ENCODE measurements at places on chromosomes 7 and 10.

DNA sequence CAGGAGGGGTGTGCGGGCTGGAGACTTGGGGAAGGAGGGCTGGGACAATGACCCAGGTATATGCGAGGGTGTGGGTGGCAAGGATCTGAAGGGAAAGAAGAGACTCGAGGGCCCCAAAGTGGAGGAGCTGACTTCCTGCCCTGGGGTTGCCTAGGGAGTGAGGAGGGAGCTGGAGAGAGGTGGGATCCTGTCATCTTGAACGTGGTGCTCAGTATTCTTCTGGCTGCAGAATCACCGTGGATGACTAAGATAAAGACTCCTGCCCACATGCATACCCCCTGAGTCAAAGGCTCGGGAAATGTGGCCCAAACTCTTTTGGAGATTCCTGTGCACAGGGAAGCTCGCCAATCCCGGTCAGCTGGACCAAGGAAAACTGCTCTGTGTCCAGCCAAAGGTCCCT, 31.2 kb downstream of the COL17A1 start:
- DNase-seq, result no peak

DNA sequence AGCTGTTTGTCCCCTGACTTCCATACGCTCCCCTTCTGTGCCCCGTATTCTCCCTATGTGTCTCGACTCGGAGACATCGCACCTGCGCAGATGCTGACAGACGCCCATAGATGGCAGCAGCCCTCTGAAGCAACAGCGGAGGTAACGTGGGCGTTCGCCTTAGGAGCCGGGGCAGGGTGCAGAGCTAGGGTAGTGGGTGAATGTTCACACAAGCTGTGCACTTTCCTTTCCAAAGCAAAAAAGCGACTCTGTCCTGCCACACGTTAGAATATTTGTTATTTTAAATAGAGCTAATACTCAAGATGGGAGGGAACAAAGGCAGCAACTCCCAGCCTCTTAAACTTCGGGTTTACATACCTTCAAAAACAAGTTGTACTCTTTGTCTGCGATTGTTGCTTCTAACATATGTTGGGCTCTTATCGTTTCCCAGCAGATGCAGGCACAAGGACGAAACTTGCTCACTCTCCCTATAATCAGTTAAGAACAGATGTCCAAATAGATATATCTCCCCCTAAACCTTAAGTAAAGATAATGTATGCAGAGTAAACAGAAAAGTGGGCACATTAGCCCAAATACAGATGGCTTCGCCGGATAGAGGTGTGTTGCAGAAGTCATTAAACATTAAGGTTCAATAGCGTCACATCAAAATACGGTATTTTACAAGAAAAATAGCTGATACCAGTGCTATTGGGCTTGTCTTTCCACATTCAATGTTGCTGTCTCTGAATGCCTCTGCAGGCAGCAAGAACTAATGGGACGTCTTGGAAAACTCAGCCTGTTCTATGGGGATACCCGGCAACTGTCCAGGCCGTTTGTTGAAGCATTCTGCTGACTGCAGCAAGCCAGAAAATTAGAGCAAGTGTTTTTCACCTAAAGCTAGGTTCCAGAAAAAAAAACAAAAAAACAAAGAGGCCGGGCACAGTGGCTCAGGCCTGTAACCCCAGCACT, 340.3 kb upstream of the PRKCQ start:
- DNase-seq, result peak; percentile 88

DNA sequence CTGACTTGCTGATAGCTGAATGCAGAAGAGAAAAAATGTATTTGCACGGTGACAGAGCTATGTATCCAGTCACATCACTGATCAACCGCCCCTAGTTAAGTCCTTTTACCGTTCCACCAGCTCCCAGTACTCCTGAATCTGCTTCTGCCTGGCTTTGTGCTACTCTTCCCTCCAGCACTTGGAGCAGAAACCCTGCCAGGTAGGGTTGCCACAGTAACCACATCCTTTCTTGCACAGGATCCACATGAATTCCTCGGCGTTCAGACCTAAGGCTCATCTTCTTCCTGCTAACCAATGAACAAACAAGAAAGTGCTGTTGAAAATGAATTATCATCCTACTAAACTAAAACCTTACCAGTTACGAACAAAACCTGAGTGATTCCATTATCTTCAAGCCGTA, 52.0 kb upstream of the KCTD7 start:
- DNase-seq, result no peak

GRCh38 chr7:131108212-131108940, 219.3 kb upstream of the MKLN1 start:
- no peak for DNase-seq

- no peak for DNase-seq
Observed at GRCh38 chr7:105298439-105298894, 90.3 kb downstream of the SRPK2 start.

DNA sequence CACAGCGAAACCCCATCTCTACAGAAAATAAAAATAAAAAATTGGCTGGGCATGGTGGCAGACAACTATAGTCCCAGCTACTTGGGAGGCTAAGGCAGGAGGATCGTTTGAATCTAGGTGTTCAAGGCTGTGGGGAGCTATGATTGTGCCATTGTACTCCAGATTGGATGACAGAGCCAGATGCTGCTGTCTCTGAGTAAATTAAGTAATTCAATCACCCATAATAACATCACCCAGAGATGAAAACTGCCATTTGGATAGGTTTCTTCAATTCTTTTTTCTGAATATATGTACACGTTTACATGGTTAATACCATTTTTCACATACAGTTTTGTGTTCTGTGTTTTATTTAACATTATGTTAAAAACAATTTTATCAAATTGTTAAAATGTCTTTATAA, 79.3 kb downstream of the WIPF3 start:
- DNase-seq, result no peak

GRCh38 chr7:47513741-47514241, 68.1 kb downstream of the TNS3 start:
- DNase-seq, result no peak

- DNase-seq, result no peak
Observed at GRCh38 chr10:45373003-45373575, 927 bp upstream of the ALOX5 start.

DNA sequence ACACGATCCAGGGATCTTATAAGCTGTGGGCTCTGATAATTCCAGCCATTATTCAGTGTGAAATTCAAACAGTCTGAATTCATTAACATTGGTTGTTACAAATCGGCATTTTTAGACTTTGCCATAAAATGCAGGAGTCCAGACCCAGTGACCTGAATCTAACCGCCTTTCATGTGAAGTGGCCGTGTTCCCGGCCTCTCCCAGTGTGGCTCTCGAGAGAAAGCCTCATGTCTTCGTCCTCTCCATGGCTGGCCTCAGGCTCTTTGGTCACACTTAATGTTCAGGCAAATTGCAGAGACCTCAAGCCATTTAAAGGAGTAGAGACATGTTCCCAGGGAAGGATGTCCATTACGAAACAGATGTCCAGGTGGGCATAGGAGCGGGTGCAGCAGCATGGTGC, 59.3 kb downstream of the CTBP2 start:
- DNase-seq, result no peak

- DNase-seq, result no peak
Observed at GRCh38 chr10:70901276-70901878, 13.0 kb upstream of the PCBD1 start.

GRCh38 chr7:17038783-17039170, 157.0 kb upstream of the AGR3 start:
- DNase-seq, result no peak

DNA sequence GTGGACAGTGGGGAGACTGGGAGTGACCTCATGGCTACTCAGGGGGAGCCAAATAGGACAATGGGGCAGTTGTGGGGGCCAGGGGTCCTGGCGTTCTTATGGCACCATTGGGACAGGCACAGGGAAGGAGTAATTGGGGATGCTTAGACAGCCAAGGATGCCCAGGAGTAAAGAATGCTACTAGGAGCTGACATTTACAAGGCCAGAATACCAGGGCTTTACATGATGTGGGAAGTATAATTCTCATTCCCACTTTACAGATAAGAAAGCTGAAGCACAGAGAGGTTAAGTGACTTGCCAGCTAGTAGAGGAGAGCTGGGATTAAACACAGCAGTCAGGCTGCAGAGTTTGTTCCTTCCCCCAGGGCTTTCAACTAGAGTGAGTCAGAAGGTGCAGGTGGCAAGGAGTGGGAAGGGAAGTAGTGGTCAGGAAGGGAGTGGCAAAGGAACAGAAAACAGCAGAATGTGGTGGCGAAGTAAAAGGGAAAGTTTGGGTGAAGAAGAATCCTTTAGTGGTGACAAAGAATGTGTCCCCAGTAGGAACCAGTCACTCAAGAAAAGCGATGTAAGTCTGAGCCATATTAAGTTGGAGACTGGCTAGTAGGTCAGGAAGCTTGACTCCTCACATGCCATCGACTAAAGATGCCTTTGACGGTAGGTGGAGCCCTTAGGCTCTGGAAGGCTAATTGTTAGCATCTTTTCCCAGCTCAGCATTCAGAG, 32.8 kb downstream of the CPVL start:
- no peak for DNase-seq

GRCh38 chr10:30111340-30112022, 52.1 kb upstream of the JCAD start:
- DNase-seq, result no peak

DNA sequence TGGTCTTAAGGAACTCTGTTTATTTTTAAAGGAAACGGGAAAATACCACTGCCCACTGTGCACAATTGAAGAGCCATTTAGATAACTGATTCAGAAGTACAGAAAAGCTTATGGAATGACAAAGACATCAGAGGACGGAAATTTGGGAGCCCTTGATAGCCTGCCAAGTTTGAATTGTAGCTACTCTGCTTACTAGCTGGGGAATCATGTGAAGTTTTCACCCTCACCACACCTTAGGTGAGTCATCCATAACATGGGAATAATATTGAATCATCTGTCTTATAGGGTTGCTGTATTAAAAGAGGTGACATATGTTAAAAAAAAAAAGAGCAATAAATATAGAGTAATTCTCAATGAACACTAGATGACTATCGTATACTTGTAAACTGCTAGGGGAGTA, 1104.2 kb downstream of the GATA3 start:
- DNase-seq, result no peak

DNA sequence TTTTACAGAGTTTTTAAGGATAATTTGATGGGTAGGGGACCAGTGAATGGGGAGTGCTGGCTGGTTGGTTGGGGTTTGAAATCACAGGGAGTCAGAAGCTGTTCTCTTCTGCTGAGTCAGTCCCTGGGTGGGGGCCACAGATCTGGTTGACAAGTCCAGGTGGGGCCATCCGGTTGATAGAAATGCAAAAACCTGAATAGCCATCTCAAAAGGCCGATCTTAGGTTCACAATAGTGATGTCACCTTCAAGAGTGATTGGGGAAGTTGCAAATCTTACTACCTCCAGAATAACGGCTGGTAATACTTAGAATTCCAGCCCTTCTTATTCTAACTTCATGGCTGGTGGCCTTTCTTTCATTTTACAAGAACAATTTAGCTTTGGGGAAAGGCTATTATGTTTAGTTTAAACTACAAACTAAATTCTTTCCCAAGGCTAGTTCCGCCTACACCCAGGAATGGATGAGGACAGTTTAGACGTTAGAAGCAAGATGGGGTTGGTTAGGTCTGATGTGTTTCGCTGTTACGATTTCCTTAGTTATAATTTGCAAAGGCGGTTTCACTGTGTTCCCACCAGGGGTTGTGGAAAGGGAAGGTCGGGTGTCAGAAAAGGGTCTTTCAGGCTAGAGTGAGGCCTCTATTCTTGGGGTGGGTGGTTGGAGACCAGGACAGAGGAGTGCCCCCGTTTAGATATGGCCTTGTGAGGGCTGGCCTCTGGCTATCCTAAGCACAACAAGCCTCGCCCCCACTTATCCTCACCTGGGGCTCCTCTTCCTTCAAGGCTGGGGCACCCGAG, 27.4 kb downstream of the IFT22 start:
- DNase-seq, result no peak

DNA sequence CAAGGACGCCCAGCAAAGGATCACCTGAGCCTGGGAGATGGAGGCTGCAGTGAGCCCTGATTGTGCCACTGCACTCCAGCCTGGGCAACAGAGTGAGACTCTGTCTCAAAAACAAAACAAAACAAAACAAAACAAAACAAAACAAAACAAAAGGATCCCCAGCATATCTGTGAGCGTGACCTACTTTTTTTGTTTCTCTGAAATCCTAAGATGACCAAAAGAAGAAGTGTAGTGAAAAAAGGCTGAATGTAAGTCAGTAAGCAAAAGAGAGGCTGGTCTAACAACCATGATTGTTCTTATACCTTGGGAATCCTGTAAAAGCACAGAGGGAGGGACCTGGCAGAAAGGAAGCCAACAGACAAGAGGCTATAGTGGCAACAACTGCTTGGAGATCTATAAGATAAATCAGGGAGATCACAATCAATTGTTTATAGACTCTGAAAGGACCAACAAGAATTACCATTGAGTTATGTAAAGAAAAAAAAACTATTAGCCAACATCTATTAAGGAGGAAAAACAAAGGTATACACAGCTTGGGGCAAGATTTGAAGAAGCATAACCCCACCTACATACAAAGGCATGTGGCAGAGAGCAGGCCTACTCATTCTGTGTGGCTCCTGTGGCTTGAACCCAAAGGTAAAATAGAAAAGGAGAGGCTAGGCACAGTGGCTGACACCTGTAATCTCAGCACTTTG, 255.2 kb upstream of the KLF14 start:
- no peak for DNase-seq

GRCh38 chr7:105854498-105854897, 21.9 kb downstream of the ATXN7L1 start:
- DNase-seq, result no peak

- no peak for DNase-seq
Observed at GRCh38 chr7:33039257-33039902, 23.2 kb downstream of the NT5C3A start.

DNA sequence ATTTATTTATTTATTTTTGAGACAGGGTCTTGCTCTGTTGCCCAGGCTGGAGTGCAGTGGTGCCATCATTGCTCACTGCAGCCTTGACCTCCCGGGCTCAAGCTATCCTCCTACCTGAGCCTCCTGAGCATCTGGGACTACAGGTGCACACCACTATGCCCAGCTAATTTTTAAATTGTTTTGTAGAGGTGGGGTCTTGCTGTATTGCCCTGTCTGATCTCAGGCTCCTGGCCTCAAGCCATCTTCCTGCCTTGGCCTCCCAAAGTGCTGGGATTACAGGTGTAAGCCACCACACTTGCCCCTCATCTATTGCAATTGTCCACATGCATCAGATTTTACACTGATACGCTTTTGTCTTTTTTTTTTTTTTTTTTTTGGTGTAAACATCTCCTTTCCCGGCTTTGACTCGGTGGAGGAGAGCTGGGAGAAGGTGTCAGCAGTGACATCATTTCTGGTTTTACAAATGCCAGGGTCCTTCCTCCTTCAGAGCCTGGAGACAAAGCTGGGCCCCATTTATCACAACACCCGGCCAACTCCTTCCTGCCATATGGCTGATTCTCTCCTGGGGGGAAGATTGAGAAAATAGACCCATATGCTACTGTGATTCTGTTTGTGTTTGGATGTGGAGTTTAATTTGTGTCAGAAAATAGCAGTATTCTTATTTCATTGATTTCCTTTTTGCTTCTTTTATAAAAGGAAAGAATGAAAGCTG, 61.3 kb downstream of the GALNT17 start:
- DNase-seq, result no peak

GRCh38 chr10:112376396-112376790, 2.5 kb downstream of the ACSL5 start:
- DNase-seq, result no peak

- DNase-seq, result no peak
Observed at GRCh38 chr10:8418631-8419030, 364.1 kb downstream of the GATA3 start.

All from naive thymus-derived CD8-positive, alpha-beta T cell (primary cell).